ENCODE measurements at places on chromosomes 6 and 20.
A peak's percentile ranks its signal among the peaks of the same experiment; 100 is the strongest.

DNA sequence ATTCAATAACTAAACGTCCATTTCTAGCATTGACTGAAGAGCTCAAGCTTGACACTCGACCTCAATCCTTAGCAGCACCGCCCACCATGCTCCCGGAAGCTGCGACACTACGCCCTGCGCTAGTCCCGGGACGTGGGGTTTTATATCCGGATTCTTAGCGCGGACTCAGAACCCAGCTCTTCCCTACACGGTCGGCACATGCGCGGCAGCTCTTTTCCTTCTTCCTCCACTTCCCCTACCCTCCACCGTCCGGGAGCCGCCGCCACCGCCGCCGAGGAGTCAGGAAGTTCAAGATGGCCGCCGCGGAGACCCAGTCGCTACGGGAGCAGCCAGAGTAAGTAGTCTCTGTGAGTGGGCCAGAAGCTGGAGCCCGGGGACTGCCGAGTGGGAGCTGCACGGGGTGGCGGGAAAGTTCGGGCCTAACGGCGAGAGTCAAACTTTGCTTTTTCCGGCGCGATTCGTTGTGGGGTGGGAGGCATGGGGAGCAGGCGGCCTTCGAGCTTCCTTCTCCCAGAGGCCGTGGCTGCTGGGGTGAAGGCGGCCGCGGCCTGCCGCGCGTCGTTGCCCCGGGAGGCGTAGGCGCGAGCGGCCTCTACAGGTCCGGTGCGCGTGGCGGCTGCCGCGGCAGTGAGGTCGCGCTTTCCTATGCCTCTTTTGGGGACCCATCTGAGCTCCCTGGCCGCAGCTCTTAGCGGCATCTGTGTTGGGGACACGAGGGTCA, 57.6 kb downstream of the FAM217A start:
- peak; percentile 98 for DNase-seq

GRCh38 chr6:46420921-46421638, 70.2 kb downstream of the RCAN2 start:
- peak; percentile 19 for DNase-seq

DNA sequence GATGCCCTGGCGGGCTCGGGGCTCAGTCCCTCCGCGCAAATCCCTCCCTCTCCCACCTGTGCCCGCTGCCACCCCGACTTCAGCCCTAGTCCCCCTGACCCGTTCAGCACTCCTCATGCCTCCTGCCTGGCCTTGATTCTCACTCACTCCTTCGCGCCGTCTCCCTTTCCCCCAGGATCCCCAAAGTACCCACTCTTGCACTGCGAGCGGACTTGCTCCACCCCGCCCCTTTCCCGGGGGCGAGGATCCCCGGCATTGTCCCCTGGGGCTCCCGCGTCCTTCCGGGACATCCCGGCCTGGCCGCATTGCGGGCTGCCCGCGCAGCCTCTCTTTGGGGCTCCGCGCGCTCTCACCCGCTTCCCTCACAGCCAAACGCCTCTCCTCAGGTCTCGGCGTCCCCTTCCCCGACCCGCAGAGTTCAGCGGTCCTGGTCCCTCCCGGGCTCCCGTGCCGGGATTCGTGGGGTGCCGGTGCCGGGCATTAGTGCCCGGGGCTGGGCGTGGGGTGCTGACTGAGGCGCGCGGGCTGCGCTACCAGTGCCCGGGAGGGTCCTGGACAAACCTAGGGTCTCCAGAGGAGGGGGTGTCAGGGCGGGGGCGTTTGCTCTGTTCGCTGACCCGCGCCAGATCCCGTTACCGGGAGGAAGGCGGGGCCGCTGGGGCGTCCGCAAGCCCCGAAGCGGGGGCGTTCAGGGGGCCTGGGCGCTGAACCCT, 45.5 kb upstream of the SUPT3H start:
- DNase-seq = no peak

- no peak for DNase-seq
Measured at GRCh38 chr6:161151660-161152526, 122.0 kb downstream of the AGPAT4 start.

DNA sequence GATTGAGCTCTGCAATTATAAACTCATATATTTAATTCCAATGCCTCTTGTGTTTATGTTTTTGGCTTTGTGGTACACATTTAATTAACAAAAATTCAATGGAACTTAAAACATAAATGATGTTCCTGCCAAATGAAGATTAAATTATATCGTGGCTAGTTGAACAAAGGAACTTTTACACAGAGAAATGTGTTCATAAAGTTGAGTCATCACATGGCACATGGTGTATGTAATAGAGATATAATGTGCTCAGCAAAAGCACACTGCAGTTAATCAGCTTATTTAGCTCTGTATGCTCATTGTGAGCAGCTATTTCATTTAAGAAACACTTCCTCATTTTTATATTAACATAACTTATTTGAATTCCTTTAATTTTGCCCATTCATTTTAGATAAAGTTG, 1295.6 kb upstream of the CITED2 start:
- peak; percentile 27 for DNase-seq

DNA sequence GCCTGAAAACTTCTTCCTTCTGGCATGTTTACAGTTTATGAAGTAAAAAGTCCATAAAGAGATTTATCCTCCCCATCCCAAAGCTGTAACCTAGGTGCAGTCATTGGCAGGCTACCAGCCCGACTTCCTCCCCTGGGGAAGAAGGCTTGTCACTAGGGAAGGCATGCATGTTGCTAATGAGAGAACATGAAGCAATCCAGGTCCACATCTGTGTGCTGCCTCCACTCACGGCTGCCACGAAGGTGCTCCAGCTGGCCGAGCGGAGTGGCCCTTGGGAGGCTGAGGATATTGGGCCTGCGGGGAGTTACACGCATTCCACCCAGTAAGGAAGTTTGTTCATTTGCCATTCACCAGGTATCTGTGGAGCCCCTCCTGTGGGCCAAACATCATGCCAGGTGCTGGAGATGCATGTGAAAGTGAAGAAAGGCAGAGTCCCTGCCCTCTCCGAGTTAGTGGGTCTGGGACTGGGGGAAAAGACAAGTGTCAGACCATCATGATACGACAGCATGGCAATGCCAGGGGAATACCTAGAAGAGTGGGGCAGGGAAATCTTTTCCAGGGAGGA, 257.0 kb downstream of the NRN1 start:
- DNase-seq = no peak
